ENCODE measurements at places on chromosomes 11 and 22. TPM values are rescaled to one million over a fixed set of nuclear protein-coding genes. Genes with fewer than 3 reads are reported as not detected.

The NEFH gene
- total RNA-seq: 5.2 TPM

The INS gene
- total RNA-seq: not detected

The ACTN3 gene
- not detected for total RNA-seq

The KDM4D gene
- total RNA-seq: 2.7 TPM

The PGM2L1 gene
- 17.4 TPM for total RNA-seq

The MYO18B gene
- not detected for total RNA-seq

The GSTT2 gene
- total RNA-seq: 0.50 TPM

The CHRM4 gene
- total RNA-seq: 0.29 TPM
